Activated naive CD4-positive, alpha-beta T cell treated with anti-CD3 and anti-CD28 coated beads, Interleukin-2, amount 50 U/mL, for 16 hours (primary cell): ENCODE measurements at places on chromosomes 1 and 21.

GRCh38 chr1:36771240-36771639 lies 263.1 kb downstream of the GRIK3 start:
- no peak for DNase-seq

DNA sequence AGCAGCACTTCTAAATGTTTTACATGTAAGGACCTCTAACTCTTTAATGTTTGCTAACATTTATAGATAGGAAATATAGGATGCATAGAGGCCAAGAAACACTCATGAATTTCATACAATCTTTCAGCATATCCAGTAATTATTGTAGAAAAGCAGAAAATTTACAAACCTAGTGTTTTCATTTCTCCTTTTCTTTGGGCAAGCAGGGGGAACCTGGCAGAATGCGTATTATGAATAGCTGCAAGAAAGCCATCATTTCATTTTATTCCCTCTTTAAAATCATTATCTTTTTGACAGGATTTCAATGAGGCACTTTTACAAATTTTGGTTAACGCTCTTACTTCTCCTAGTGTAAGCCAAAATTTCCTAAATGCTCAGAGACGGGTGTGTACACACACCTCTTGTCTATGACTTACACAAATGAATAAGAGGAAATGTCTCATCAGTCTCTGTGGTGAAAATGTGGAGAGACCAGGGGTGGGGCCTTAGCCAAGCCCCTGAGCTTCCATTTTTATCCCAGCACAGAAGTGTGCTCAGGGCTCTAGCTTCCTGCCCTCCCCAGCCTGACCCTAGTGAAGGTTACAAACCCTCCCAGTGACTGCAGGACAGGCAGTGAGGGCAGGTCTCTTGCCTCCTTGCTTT lies 91.6 kb downstream of the LRRC8C start:
- DNase-seq: peak; percentile 70

DNA sequence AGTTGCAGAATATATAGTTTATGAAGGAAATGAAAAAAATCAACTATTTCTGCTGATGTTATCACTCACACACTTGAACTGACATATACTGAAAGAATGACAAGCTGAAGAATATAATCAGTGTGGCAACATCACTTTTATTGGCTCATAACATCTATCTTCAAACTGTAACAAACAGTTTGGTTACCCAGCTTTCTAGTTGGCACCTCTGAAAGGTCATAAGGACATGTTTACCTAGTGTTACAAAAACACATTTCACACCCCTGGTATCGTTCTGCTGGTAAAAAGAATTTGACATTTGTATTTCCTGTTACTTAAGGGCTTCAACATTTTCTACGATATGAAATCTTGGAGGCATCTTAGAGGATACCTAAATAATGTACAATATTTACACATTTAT lies 1267.0 kb upstream of the NCAM2 start:
- no peak for DNase-seq

DNA sequence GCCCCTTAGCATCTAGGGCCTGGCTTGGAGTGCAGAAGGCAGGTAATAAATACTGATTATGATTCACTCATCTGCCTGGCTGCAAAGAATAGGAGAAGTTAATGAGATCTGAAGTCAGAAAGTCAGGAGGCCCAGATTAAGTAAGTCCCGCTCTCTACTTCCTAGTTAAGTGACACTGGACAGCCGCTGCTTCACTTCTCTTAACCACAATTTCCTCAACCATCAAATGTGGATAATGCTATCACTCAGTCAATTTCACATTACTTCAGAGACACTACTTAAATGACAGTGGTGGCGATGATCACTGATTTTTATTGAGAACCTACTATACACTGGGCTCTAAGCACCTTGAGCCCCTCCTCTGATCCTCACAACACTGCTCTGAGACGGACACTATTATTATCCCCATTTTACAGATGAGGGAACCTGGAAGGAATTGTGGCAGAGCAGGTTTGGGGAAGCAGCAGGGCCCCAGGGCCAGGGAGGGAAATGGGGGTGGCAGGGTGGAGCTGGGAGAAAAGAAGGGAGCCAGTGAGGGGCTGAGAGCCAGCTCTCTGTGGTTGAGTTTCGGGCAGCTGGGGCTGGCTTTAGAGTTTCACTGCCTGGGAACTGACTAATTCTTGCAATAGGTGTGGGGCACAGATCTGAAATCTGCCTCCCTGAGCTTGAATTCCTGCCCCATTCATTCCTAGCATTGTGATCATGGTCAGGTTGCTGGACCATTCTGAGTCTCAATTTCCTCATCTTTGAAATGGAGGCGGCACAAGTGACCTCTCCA lies 2.4 kb upstream of the E2F2 start:
- no peak for DNase-seq

DNA sequence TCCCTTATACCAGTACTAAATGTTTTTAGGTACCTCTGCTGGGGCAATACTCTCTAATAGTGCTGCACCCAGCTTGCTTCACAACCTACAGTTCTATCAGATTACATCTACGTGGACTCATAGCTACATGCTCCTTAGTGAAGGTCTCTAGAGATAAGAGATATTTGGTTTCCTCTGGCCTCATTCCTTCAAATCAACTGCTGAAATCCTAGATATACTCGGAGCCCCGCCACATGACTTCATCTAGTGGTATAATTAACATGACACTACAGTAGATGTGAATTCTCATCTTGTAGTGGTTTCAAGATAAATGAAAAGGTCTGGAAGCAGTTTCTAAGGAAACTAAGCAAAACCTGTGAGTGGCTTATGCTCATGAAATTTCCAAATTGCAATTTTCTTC lies 115.4 kb downstream of the SMYD2 start:
- no peak for DNase-seq

DNA sequence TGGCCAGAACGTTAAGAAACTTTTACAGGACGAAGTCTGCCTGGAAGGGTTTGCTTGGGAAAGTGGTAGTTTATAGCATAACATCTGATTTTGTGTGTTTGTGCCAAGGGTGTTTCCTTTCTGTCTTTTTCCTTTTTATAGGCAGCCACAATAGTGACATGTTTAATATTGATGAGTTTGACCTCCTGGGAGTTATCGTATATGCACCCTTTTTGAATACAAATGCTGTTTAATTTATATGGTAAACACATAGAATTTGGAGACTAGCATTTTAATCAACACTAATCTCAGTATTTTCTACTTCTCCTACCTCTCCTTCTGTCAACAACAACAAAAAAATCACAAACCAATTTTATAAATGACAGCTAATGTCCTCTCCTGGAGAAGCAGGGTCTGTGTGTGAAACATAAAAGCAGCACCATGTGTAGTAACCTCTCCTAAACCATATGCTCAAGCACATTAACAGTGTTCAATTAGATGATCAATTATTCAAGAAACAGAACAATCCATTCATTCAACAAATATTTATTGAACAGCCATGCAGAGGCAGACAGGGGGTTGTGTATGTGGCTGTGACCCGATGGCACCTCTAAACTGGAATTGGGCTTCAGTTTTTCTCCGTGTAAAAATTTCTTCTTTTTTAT lies 604 bp upstream of the FMN2 start:
- DNase-seq: no peak

DNA sequence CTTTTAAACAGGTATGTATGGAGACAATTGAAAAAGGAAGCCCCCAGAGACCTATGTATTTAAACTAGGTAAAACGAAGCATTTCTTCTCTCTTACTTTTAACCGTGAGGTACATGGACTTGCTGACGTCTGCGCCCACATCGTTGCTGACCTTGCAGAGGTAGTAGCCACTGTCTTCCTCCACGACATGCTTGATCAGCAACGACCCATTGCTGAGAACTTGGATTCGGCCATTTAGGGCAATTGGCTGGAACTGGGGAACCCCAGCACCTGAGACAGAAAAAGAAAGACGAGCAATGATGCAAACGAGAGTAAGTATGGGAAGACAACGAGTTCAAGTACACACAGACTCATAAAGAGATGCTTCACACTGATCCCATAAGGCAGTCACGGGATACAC lies 408.8 kb downstream of the PCP4 start:
- DNase-seq: no peak

- DNase-seq: peak; percentile 46
Measured at GRCh38 chr1:235018720-235019444, 109.8 kb downstream of the TOMM20 start.

DNA sequence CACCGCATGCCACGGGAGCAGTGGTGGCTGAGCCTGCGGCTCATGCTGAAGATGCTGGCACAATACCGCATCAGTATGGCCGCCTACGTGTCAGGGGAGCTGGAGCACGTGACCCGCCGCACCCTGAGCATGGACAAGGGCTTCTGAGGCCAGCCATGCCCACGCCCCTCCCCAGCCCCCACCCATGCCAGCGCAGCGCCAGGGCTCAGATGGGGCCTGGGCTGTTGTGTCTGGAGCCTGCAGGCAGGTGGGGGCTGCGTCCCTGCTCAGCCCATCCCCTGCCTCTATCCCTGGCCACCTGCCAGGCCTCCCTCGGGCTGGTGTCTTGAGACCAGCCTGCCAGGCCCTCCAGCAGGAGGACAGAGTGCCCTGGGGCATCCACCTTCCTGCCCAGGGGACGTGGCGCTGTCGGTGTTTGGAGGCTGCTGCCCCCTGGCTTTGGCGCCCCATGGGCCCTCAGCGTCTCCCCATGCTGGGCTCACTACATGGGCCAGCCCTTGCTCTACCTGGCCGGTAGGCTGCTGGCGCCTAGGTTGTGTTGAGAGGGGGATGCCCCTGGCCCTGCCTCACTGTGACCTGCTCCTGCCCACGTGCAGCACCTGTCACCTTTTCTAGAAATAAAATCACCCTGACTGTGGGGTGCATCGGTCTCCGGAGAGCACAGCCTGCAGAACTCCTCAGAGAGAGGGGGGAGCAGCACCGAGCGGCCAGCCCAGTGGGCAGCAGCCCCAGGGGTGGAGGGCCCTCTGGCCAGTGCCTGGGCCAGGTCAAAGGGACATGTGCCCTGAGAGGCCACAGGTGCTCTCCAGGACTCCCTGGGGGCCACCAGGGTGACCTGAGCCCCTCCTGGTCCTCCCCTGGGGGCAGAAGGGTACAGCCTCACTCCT lies 12.2 kb downstream of the CFAP410 start:
- no peak for DNase-seq

DNA sequence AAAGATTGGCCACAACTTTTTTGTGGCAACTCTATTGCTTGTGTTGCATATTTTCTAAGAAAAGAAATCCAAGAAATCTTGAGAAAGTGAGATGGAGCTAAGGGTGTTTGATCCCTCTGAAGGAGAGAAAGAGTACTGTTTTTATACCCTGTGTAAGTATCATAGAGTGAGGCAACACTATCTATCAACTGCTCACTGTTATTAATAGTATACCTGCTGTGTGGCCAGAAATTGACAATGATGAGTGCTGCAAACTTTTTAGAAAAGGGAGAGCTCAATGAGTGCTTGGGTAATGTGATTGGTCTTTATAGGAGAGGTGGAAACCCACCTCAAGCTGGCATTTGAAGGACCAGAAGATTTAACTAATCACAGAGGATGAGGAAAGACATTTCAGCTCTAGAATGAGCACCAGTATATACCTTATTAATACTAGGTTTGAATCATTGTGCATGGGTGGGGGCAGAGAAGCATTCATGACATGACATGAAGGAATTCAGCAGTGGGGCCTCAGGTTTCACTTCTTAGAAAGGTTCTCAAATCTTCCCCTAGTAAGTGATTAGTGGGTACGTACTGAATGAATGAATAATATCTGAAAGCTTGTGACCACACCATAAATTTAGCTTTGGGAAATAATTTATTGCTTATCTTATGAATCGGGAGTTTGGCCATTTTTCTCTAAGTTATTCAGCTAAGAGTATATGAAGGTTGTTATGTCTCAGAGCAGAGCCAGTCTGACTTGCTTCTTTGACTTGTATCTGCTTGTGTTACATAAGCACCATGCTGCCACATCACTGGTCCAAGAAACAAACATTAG lies 169.2 kb upstream of the SGIP1 start:
- DNase-seq: peak; percentile 33
